ENCODE measurements at places on chromosomes 1 and 21. TPM values are rescaled to one million over a fixed set of nuclear protein-coding genes. Genes with fewer than 3 reads are reported as not detected.

Gene ESPN
- total RNA-seq, result 3.1 TPM

Gene LORICRIN
- total RNA-seq, result not detected

GRCh38 chr1:232440325-232441035 is 189.5 kb downstream of the SIPA1L2 start:
- DNase-seq, result no peak

DNA sequence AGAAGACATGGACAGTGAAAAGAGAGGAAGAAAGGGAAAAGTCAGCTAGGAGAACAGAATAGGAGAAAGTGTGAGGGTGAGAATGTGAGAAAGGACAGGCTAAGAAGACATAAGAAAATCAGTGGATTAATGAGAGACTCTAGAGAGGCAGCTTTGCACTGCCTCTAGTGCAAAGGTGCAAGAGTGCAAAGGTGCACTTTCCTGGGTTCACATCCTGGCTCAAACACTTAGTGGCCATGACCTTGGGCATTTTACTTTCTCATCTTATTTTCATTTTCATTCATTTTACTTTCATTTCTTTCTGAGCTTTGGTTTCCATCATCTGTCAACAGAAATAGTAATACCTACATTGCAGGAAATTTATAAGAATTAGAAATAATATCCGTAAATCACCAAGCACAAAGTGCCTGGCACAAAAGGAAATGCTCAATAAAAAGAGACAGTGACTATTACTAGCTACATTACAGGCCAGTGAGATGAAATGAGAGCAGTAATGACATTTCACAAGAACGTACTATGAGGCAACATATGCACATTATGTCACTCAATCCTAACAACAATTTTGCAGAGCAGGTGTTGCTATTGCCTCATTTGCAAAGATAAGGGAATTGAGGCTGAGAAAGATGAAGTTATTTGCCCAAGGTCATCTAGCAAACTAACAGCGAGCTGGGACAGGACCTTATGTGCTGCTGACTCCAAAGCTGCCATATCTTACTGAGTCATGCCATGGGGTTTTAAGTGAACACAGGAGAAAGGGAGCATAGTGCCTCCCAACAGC is 107.0 kb upstream of the TLR5 start:
- DNase-seq, result no peak

GRCh38 chr1:54302549-54302948 is 102.6 kb downstream of the MRPL37 start:
- DNase-seq, result no peak

- DNase-seq, result no peak
Observed at GRCh38 chr1:27257155-27257554, 22.7 kb downstream of the WDTC1 start.

GRCh38 chr1:156813750-156814570 is 2.7 kb downstream of the SH2D2A start:
- DNase-seq, result peak; percentile 58

Gene RBM11
- 0.83 TPM for total RNA-seq

GRCh38 chr1:183291216-183291762 is 105.2 kb downstream of the LAMC2 start:
- no peak for DNase-seq

Gene PLPPR4
- 2.2 TPM for total RNA-seq

GRCh38 chr1:203629016-203629506 is 2.4 kb downstream of the ATP2B4 start:
- DNase-seq, result no peak

Gene IL20
- not detected for total RNA-seq

- peak; percentile 36 for DNase-seq
Observed at GRCh38 chr1:6423321-6423999, 1.1 kb upstream of the ESPN start.

DNA sequence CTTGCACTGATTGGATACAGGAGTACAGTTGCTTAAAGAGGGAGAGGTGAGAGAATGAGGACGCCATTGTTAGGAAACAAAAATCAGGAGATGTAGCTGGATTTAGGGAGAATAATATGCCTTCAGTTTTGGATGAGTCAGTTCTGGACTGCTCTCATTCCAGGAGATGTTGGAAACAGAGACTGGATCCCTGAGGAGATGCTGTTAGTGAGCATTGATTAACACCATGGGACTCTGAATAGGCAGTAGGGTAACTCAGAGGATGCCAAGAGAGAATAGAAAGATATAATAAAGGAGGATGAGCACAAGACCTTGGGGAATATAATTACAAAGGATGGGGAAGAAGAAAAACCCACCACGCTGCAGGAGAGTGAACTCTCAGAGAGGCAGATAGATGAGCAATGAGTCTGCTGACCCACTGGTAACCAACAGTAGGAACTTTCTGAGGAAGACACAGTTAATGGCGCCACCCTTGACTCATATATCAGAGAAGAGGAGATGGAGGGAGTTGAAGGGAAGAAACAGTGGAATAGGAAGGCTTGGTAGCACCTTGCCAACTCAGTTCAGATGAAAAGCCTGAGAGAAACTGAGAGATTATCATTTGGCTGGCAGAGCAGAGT is 10.5 kb downstream of the KCNJ15 start:
- no peak for DNase-seq

DNA sequence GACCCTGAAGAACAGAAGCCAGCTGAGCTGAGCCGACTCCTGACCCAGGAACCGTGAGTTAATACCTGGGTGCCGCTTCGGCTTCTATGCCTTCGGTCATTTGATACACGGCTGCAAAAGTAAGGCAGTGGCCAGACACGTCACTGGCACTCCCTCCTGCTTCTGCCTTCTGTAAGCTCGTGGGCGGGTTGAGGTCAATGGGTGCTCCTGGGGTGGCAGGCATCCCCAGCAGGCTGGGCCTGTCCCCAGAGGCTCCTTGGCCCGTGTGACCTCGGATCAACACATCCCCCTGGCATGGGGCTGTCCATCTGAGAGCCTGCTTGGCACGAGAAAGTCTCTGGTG is 35.7 kb upstream of the COL6A1 start:
- DNase-seq, result no peak

- no peak for DNase-seq
Observed at GRCh38 chr21:42118901-42119300, 47.8 kb downstream of the UMODL1 start.

GRCh38 chr1:6574025-6574620 is 5.7 kb upstream of the ZBTB48 start:
- DNase-seq, result no peak

DNA sequence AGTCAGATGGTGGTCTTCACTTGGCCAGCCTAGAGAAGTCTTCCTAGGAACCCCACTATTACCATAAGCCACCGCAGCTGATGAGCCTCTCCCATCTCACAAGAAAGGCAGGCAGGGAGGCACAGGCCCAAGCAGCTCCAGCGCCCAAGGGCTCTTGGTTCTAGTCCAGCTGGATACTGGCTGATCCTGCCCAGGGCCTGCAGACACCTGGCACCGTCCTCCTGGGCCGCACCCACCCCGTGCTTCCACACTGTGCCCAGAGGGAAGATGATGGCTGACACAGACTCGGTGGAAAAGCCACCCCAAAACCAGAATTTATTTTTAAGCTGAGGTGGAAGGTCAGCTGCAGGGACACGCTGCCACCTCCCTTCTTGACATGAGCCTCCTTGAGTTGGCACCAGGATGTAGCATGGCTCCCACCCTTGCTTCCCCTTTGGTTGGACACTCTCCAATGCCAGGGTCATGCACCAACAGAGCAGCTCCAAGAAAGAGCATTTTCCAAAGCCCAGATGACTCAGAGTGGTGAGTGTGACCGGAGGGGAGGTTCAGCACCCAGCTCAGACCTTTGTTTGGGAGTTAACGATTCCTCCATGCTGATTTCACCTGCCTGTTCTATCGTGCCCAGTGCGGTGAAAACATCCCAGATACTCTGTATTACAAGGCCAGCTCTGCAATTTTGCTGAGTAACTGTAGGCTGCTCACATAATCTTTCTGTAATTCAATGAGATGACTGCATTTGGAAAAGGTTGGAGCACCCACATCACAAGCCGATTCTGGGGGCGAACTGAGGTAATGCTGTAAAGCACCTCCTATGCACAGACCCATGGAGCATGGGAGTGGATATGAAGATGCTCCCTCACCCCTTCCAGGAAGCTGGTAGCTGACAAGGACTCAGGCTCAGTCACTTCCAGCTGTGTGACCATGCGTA is 63.1 kb upstream of the SLC2A1 start:
- DNase-seq, result peak; percentile 27

Gene PGLYRP4
- not detected for total RNA-seq

DNA sequence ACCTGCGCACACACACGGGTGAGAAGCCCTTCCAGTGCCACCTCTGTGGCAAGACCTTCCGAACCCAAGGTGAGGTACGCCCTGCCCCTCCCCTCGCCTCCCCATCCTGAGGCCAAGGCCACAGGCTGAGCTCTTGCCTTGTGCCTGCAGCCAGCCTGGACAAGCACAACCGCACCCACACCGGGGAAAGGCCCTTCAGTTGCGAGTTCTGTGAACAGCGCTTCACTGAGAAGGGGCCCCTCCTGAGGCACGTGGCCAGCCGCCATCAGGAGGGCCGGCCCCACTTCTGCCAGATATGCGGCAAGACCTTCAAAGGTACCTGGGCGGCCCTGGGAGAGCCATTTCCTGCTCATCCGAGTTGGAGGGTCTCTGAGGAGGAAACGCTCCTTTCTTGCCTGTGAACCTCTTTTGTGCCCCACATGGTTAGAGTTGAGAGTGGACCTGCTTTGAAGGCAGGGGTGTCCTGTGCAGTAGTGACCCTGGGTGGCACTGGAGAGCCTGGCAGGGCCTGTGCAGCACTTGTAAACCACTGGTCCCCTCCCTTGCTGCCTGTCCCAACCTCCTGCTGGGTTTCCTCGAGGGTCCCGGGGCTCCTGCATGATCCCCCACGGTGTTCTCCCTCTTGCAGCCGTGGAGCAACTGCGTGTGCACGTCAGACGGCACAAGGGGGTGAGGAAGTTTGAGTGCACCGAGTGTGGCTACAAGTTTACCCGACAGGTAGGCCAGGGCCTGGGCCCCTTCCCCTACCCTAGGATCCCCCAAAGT is 8.5 kb downstream of the ZBTB48 start:
- no peak for DNase-seq

GRCh38 chr1:46479744-46480350 is 9.8 kb upstream of the DMBX1 start:
- no peak for DNase-seq

Gene PIGR
- total RNA-seq, result 2,875 TPM

- no peak for DNase-seq
Observed at GRCh38 chr1:203479646-203480045, 4.0 kb downstream of the PRELP start.

Gene FYB2
- not detected for total RNA-seq

Measured in mucosa of gallbladder (tissue), 1 donor.